NCI-H2029 treated with DMSO at 0.1 percent for 48 hours (cell line): ENCODE measurements at places on chromosomes 4 and X.

DNA sequence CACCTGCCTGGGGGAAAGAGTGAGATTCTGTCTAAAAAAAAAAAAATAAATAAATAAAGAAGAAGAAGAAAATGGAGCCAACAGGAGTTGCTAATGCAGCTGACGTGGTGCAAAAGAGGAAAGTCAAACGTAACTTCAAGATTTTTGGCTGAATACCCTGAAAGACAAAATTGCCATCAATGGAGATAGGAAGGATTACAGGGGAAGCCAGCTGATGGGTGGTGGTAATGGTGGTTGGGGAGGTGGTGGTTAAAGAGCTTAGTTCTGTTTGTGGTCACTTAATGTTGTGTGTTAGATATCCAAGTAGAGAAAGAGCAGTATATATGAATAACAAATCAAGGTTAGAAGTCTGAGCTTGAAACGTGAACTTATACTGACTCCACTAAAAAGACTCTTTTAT, 225.4 kb downstream of the ARHGAP24 start:
- DNase-seq, result no peak

GRCh38 chrX:33205321-33205720, 6.0 kb downstream of the DMD start:
- no peak for DNase-seq

DNA sequence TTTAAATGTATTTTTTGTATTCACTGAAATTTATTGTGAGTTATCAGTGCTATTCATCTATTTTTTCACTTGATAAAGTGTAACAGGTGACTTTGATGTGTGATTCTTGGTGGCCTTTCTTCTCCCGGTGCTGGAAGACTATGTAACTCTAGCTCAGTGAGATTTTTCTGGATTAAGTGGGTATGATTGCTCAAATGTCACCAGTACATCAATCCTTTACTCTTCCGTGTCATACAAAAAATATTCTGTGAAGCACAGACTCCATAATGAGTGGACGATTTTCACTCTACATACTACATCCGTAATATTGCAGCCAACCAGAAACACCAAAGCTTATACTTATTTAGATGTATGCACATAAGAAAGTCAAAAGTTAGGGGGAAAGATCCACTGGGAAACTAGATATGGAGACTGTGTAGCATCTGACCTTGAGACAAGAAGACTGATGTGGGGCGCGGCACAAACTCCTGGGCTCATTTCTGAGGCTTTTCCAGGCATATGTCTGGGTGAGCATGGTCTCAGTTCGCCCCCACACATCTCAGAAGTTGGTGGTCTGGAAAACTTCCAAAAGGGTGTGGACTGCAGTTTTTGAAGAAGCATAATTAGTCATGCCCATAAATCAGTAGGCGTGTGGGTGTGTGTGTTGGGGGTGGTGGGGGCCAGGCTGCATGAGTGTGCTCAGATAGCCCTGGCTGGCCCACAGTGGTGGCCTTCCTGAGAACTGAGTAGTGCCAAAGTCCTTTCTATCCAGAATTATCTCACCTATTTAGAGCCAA, 53.9 kb upstream of the TENM3 start:
- no peak for DNase-seq

DNA sequence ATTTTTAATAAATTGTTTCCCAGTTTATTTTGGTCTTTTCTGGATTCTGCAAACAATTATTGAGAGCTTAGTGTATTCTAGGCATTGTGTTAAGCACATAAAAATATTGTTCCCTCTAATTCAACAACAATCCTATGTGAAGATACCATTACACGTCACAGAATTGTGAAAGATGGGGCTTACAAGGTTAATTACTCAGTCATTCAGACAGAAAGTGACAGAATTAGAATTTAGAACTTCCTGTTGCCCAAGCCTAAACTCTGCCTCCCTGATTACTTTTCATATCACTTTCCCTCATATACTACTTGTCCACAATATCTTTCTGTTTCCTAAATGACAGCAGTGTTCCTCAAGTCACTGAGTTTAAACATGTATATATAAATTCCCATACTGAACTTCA, 186.7 kb upstream of the VEGFC start:
- no peak for DNase-seq

DNA sequence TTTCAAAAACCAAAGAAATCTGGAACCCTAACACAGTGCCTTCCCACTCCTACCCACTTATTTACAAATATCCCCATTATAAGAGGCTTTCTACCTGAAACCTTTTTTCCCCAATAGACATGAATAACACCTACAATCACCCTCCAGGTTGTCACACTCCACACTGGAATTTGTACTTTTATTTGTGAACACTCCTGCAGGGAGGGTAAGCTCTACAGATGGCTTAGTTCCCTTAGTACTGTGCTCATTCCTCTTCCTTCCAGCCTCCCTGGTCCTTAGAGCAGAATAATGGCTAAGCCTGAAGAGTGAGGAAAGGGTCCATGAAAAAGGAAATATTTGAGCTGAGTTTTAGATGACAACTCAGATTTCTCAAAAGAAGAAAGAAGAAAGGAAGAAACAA, 22.2 kb upstream of the SULT1E1 start:
- no peak for DNase-seq

DNA sequence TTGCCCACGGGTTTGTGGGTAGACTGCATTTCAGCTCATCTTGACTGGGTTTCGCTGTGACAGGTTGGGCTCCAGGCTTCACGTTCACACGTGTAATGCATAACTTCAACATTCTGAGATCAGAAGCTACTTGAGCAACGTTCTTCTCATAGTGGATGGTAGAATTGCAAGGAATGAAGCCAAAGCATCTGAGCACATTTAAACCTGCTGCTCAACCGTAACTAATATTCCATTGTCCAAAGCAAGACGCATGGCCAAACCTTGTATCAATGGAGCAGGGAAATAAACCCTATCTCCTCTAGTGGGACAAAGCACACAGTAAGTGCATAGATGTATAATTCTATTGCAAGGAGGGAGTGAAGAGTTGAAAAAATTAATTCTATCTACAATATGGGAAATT, 86.5 kb upstream of the PTCHD1 start:
- no peak for DNase-seq
